Globus pallidus (tissue), 1 donor: ENCODE measurements at places on chromosomes 11 and 22.

- DNase-seq = peak; percentile 36
These were observed 125.2 kb downstream of the LRRC4C start for GRCh38 chr11:41334007-41334933.

- no peak for DNase-seq
These were observed 50.5 kb downstream of the SMCO4 start for GRCh38 chr11:93492464-93493251.

DNA sequence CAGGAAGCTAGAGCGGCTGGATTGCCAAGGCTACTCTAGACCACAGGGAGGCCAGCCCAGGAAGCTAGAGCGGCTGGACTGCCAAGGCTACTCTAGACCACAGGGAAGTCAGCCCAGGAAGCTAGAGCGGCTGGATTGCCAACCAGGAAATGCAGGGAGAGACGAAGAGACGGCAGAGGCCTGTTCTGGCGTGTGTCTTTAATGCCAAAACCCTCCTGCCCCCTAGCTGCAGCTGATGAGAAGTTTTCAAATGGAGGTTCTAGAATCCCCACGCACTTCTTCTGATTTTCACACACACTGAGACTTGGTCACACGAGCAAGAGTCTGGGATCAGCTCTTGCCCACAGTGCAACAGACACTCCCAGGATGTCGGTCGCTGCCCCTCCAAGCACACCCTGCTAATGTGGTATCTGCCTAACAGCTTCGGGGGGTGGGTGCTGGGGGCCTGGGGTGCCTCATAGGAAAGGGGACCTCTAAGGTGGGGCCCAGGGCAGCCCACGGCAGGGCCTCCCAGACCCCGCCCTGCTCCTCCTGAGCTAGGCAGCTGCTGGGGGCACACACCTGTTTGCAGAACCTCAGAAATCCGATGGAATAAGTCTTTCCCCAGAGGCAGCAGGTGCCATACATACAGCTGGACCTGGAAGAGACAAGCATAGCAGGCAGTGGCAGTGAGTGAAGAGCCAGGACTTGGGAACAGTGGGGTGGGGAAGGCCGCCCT lies 28.5 kb downstream of the MAFF start:
- DNase-seq = peak; percentile 73

DNA sequence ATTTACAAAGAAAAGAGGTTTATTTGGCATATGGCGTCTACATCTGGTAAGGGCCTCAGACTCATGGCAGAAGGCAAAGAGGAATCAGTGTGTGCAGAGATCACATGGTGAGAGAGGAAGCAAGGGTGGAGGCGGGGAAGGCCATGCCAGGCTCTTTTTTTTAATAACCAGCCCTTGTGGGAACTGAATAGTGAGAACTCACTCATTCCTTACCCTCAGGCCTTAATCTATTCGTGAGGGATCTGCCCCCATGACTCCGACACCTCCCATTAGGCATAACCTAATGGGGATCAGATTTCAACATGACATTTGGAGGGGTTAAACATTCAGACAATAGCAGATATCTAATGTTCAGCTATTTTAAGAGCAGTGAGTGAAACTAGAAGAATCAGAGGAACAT lies 55.7 kb downstream of the ATM start:
- peak; percentile 22 for DNase-seq

GRCh38 chr11:1791912-1792311 lies 28.2 kb upstream of the CTSD start:
- DNase-seq = no peak

DNA sequence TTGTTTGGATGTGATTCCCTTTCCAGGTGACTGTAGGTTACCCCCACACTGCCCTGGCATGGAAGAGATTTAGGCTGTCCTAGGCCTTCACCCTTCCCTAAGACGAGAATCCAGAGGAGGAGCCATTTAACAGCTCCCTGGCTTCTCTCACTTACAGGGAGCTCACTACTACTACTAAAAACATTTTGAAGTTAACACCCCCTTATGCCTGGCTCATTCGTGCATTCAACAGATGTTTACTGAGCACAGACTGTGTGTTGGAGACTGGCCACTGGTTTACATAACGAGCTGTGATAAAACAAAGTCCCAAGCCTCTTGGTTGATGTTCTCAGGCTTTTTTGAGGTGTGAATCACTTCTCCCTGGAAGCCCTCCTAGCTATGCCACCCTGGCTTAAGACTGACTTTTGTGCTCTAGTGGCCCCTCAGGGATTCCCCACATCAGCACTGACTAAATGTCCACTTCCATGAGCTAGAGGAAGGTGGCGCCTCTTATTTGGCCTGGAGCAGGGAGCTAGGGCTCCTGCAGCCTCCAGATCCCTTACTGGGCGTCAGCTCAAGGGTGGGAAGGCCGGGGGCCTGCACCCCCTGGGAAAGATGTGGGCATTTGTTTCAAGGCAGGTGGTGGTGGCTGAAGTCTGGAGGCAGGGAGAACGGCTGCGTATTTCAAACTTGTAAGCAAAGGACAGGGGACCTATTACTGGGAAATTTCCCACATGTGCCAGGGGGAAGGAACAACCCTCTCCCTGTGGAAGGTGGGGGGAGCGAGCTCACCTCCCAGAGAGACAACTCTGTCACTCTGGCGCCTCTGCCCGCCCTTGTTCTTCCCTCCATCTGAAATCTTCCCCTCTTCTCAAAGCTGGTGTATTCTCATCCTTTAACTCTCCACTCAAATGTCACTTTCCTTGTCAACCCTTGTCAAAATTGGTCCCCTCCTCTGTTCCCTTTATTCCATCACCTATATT lies 19.4 kb upstream of the MALAT1 start:
- peak; percentile 82 for DNase-seq

DNA sequence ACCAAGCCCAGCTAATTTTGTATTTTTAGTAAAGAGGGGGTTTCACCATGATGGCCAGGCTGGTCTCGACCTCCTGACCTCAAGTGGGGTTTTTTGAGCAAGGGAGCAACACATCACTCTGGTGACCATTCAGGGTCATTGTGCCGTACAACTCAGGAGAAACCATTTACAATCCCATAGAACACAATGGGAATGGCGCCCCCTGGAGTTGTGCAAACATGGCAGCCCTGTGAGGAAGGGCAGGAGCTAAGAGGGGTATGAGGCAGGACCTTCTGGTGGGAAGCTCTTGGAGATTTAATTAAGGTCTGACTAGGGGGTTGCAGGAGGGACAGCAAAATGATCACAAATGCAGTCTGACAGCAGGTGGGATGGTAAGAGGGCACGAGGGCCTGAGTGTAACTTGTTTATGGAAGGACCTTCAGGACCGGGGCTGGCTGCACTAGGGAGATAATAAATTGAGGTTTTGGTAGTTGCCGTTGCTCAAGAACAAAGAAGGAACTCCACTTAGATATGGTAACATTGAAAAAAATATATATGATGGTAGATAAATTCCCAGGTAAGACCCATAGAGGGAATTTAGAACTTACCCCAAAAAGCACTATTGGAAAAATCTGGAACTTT lies 9.1 kb upstream of the CSF2RB start:
- no peak for DNase-seq

DNA sequence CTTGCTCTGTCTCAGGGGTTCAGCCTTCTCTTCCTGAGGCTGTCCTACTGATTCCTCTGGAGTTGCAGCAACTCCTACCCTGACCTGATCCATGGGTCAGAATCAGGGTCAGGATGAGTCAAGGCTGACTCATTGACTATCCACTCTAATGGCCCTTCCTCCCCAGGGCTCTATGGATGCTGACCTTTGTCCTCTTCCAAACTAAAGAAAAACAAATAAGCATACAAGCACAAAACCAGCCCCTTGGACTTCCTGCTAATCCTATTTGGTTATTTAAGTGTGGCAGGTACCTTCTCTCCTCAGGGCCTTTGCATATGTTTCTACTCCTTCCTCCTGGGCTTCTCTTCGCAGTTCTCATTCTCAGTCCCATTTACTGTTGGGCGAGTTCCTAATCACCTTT lies 204.5 kb upstream of the NAV2 start:
- no peak for DNase-seq

GRCh38 chr11:70423523-70424505 lies 25.5 kb downstream of the CTTN start:
- DNase-seq = no peak

DNA sequence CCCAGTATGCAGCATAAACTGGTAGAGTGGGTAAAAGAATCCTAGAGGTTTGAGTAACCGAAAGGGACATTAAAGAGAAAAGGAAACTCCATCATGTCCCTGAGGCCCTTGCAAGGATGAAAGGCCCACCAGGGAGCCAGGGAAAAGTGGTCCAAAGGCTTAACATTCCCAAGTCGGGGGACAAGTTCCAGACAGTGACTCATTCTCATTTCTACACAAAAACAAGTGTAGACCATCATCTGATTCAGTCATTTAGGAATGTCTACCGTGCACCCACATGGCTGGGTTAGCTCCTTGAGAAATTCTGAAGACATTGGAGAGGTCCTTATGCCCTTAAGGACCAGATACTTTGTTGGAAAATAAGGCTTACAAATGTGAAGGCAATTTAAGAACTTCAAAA lies 4.8 kb upstream of the NOX4 start:
- DNase-seq = no peak

DNA sequence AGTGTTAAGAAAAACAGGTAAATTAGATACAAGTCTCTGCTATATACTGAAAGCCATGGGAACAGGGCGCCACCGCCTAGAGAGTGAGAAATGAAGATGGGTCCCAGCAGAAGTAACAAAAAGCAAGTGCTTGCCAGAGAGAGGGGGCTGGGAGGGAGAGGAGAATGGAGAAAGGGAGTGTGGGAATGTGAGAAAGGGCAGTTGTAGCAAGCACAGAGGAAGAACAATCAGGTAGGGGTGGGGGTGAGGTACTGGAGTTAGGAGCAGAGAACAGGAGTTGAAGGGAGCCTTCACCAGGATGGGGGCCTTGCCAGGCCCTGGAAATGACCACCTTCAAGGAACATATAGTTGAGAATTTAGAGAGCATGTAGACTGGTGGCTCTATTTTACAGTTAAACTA lies 66.8 kb downstream of the TCF20 start:
- no peak for DNase-seq

GRCh38 chr11:110852921-110853490 lies 140.8 kb upstream of the ARHGAP20 start:
- no peak for DNase-seq

DNA sequence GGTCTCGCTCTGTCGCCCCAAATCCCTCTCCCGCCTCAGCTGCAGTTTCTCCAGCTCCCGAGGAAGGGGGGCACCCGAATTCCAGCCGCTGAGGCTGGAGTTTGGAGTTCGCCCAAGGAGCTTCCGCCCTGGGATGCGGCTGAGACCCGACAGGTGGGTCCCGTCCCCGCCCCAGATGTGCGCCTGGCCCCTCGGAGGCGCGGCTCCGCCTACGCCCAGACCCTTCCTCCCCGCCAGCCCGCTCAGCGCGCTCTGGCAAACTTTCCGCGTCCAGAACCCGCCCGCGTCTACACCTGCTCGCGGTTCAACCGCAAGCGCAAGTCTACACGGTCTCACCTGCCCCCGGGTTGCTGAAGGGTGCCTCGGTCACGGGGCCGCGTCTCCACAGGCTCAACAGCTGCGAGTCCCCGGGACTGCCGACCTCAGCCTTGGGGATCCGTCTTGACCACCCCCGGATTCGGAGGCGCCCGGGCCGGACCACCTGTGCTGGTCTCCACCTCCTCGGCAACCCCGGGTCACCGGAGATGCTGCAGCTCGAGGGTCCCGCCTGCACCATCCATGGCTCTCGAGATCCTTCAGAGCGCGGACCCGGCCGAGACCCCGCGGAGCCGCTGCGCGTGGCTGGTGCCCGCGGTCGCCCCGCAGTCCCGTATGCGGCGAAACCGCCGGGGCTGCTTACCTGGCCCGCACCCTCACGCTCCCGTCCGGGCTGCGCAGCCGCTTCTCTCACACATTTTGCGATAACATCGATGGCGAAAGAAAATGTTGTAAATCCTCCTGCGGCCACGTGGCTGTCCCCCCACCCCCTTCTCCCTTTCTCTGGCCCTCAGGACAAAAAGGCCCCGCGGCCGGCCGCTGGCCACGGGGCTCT lies 63.6 kb downstream of the NFAM1 start:
- no peak for DNase-seq

DNA sequence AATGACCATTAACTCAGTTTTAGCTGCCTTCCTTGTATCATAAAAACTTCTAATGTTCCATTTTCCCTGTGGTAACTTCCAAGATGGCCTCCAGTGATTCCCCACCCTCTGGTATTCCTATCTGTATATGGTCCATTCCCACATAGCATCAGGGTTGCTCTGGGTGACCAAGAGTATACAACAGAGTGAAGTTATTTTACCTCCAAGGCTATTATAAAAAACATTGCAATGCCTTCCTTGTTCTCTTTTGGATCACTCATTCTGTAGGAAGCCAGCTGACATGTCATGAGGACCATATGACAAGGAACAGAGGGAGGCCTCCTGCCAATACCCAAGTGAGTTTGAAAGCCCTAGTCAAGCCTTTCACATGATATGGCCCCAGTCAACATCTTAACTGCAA lies 30.1 kb downstream of the ZNF280B start:
- DNase-seq = no peak

GRCh38 chr11:49202287-49202976 lies 6.0 kb downstream of the FOLH1 start:
- no peak for DNase-seq

GRCh38 chr11:104036995-104037394 lies 555 bp downstream of the DDI1 start:
- DNase-seq = no peak

GRCh38 chr22:36331912-36332622 lies 55.7 kb downstream of the MYH9 start:
- no peak for DNase-seq

DNA sequence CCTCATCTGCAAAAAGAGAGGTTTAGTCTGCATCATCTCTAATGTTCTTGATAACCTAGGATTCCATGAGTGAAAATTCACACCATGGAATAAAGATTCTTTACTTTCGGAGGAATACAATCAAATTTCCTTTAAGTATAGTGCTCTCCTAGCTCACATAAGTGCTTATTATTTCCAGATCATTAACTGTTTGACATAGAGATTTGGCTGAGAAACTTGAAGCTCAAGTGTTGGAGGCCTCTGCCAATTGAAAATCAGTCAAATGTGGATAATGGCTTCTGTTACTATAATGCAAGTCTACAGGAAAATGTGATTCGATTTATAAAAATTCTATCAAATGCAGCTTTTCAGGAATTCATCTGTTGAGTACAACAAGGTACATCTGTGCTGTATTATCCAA lies 144.6 kb downstream of the KIF18A start:
- no peak for DNase-seq

- DNase-seq = no peak
These were observed 850.5 kb downstream of the KCNA4 start for GRCh38 chr11:29166306-29166705.

DNA sequence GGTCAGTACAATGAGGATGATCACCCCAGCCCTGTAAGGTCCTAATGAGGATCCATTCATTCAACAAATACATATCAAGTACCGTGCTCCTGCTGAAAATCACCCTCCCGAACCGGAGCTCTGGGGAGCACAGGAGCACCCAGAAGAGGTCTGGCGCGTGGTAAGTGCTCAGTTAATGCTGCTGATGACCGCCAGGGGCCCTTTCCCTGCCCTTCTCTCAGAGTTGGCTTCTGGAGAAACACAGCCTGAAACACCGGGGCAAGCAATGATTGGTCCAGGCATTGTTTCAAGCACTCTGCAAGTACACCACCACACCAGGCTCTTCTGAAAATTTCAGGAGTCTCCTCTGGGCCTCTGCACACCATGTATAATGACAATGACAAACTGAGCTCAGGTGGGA lies 3.8 kb upstream of the CCDC86 start:
- DNase-seq = no peak

- DNase-seq = no peak
These were observed 743.4 kb upstream of the CNTN5 start for GRCh38 chr11:98277251-98277912.
